ENCODE measurements at places on chromosomes 4 and X.

DNA sequence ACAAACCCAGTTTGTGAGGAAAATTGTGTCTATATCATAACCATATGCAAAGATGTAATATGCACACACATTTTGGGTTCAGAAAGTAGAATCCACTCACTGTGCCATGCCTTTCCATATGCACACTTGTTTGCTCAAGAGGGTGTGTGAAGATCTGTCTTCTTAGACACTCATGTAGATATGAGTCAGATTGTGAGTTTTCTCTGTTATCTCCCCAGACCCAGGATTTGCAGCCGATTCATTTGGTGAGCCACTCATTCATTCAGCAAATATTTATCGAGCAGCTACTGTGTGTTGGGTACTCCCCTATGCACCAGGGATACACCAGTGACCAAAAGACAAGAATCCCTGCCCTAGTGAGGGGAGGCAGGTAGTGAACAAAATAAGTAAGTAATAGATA, 81.5 kb downstream of the CLCN5 start:
- no peak for DNase-seq

GRCh38 chrX:110167952-110168451, 149.9 kb downstream of the AMMECR1 start:
- peak; percentile 60 for DNase-seq

GRCh38 chr4:89056953-89057398, at the start of gene FAM13A:
Gene FAM13A, minus strand, starts transcription at chr4:89057185. Its CDS starts 221 bp downstream, at chr4:89056964.
- DNase-seq: peak; percentile 3

DNA sequence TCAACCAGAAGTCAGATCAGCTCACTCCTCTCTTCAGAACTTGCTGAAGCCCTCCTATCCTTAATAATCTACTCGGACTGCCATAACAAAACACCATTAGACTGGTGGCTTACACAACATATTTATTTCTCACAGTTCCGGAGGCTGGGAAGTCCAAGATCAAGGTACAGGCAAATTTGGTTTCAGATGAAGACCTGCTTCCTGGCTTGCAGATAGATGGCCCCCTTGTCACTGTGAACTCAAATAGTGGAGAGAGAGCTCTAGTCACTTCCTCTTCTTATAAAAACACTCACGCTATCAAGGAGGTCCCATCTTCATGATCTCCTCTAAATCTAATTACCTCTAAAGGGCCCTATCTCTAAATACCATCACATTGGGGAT, 125.1 kb downstream of the CAMK2D start:
- peak; percentile 30 for DNase-seq

DNA sequence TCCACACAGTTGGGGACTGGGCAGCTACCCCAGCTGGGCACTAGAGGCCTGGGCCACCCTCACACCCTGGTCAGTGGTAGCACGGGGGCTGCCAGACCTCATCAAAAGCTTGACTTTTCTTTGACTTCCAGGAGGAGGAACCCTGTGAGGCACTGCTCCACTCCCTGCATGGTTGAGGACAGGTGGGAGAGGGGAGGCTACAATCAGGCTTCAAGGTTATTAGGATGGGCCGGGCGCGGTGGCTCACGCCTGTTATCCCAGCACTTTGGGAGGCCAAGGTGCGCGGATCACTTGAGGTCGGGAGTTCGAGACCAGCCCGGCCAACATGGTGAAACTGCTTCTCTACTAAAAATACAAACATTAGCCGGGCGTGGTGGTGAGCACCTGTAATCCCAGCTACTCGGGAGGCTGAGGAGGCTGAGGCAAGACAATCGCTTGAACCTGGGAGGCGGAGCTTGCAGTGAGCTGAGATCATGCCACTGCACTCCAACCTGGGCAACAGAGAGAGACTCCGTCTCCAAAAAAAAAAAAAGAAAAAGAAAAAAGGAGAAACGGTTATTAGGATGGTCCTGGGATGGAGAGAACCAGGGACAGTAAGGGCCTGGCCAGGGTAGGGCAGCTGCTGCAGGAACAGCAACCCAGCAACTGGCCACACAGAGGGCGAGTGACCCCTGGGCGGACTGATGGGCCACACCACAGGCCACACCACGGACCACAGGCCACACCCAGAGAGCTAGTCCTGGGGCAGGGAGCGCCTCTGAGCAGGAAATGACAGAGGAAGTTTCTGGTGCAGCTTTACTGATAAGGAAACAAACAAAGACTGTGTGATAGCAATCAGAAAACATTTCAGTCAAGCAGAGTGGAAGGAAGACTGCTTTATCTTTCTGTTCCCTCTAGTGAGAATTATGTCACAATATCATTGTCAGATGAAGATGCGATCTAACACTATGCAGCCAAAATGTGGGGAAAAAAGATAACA, 20.5 kb upstream of the OPN1LW start:
- peak; percentile 59 for DNase-seq

DNA sequence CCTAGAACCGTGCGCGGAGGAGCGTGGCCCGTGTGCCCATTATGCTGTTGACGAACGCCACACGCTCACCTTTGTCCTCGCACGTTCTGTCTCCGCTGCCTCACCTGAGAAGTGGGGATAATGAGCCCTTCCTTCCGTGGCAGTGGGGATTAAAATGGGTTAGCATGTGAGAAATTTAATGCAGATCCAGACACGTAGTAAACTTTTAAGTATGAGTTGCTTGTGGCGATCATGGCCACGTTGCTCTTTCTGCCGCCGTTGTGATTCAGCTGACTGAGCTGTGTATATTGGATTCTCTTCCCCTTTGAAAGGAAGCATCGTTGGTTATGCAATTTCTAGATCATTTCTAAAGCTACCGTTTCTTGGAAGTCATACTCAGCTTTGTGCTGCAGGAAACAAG, 16.5 kb downstream of the TBC1D14 start:
- peak; percentile 57 for DNase-seq

DNA sequence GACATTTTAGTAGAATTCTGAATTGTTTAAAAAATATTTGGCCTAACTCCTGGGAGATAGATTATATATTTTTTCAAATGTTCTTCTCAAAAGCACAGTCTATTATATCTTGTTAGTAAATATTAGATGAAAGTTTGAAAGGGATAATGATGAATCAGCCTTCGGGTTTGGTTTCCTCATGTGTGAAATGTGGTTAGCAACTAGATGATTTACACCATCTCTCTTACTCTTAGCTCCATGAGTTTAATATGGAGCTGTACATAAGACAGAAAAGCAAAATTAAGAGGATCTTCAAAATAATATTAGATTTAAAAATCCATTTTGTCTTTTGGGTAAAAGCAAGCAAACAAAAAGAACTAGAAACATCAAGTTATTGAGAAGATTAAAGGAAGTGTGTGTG, 120.8 kb upstream of the SFRP2 start:
- no peak for DNase-seq

- no peak for DNase-seq
These were observed 9.8 kb upstream of the FAM3A start for GRCh38 chrX:154525606-154526490.

DNA sequence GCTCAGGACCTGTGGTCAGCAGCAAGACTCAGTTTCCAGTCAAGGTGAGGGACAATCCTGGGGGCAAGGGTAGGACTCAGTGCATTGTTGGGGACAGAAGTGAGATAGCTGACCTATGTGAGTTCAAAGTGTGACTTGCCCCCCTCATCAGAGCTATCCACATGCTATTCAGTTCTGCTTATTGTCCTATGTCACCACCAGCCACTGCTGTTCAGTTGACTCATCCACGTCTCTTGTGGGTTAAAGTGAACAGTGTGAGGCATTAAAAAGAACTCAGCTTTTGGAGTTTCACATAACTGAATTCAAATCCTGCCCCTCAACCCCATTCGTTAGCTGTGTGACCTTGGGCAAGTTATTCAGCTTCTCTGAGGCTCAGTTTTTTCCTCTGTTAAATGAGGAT, 4.4 kb upstream of the APLN start:
- no peak for DNase-seq

- peak; percentile 87 for DNase-seq
These were observed 56.3 kb downstream of the MSN start for GRCh38 chrX:65723706-65724105.

DNA sequence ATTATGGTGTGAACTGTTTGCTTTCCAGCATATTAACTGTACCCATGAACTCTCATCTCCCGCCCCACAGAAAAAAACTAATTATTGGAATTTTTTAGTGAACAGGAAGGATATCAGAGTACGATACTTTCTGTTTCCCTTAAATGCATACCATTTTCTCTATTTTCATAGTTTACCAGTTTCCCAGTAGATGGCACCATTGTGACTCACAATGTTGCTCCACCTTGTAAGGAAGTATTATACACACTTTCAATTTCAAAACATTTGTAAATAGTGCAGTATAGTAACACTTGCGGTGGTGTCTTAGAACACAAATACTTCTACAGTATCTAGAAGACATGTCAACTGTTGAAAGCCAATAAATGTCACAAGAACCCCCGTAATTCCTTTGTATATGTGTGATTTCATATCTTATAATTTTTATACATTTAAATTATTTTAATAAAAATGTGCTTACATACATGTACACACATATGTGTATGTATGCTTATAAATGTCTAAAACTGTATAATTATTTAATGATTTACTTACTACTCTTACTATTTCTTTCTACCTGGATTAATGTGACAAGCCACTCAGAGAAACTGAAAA, 167.3 kb downstream of the SLIT2 start:
- peak; percentile 56 for DNase-seq
